ENCODE measurements at places on chromosomes 11 and 22.

DNA sequence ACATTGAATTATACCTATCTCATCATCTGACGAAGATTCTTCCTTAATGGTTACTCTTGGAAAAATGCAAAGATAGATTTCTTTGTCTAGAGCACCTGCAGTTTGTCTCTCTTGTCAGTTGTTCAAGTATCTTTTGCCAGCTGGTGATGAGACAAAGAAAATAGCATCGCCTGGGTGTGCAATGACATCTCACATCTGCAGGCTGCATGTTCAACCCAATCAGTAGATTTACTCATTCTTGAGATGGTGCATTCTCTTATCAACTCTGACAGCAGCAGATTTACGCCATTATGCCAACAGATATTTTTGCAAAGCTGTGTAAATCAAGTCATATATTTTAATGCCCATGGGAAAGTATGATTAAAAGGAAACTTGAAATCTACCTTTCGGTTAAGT is 164.6 kb upstream of the PDGFD start:
- no peak for DNase-seq

DNA sequence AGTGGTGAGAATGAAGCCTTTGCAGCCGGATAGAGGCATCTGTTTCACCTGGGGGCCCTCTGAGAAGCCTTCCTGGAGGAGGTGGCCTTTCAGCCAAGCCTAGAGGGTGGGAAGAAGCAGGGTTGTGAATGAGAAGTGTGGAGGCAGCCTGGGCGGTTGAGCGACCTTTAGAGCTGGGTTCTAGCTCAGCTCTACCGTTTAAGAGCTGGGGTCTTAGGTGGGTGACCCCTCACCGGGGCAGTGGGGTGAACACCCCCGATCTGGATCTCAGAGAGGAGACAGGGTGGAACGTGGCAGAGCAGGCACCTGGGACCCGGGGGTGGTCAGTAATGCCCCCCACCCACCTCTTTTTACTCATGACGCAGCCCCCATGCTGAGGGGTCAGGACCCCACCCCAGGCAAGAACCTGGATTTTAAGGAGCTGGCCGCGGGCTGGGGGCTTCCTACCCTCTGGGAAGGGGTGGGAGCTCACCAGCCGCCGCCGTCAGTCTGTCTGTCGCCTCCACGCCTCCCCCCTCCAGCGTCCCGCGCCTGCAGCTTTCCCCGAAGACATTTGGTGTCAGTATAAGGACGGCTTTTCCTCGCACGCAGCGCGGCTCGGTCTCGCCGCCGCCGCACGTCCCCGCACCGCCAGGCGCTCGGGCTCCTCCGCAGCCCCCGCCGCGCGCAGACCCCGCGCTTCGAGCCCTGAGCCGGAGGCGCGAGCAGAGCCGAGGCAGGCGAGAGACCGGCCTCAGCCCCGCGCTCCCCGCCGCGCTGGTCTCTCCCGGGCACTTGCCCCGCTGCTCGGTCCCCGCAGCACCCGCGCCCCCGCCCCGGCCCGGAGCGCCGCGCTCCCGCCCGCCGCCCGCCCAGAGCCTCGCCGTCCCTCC is 13.3 kb upstream of the CACNA1I start:
- DNase-seq: no peak

- no peak for DNase-seq
These were observed 5.6 kb downstream of the AP1B1 start for GRCh38 chr22:29382580-29383302.

- DNase-seq: no peak
These were observed 33.3 kb downstream of the ELF5 start for GRCh38 chr11:34480314-34480713.

DNA sequence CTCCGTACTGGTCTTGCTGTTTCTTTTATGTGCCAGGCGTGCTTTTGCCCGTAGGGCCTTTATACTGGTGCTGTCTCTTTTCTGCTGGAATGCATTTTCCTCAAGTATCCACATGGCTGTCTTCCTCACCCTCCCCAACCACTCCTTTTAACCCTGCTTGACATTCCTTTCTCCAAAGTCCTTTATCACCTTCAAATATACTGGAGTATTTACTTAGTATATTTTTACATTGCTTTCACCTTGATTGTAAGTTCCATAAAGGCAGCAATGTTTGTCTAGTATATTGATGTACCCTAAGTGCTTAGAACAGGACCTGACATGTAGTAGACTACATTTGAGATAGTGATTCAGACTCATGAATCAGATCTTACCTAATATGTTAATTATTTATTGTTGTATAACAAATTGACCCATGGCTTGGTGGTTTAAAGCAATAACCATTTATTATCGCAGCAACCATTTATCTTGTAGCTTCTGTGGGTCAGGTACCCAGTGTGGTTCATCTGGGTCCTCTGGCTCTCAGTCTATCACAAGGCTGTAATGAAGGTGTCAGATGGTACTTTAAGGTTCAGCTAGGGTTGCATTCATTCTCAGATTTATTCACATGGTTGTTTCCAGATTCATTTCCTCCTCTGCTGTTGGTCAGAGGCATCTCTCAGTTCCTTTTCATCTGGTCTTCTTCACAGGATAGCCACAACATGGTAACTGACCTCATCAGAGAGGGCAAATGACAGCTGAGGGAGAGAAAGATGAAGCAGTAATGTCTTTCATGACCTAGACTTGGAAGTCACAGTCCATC is 34.2 kb downstream of the DDX10 start:
- DNase-seq: no peak
